ENCODE measurements at places on chromosomes 5 and 9.

GRCh38 chr9:77194423-77194822 lies 17.1 kb downstream of the VPS13A start:
- no peak for DNase-seq

DNA sequence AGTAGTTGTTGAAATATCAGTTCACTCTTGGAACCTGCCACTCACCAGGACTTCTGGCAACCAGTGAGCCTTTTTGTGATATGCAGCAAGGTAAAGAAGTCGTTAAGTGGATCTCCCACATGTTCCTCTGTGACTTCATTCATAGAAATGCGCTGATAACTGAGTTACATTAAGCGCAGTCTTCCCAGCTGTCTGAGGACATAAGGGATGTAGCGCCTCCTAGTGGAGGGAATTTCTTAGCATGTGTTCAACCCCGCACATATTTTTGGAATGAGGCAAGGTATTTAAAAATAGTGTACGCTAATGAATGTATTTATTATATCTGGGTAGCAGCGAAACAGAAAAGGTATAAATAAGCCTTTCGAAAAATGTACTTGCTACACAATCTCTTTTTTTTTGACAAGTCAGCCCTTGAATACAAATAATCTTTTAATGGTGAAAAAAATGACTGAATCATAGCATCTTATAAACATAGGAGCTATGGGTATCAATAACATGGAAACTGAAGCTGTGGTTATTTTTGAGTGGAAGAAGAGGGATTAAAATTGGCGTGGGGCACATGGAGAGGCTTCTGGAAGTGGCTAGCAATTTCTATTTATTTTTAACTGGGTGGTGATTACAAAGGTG lies 38.0 kb downstream of the PALM2AKAP2 start:
- peak; percentile 94 for DNase-seq

- no peak for DNase-seq
Measured at GRCh38 chr9:82805027-82805426, 257.9 kb downstream of the RASEF start.

DNA sequence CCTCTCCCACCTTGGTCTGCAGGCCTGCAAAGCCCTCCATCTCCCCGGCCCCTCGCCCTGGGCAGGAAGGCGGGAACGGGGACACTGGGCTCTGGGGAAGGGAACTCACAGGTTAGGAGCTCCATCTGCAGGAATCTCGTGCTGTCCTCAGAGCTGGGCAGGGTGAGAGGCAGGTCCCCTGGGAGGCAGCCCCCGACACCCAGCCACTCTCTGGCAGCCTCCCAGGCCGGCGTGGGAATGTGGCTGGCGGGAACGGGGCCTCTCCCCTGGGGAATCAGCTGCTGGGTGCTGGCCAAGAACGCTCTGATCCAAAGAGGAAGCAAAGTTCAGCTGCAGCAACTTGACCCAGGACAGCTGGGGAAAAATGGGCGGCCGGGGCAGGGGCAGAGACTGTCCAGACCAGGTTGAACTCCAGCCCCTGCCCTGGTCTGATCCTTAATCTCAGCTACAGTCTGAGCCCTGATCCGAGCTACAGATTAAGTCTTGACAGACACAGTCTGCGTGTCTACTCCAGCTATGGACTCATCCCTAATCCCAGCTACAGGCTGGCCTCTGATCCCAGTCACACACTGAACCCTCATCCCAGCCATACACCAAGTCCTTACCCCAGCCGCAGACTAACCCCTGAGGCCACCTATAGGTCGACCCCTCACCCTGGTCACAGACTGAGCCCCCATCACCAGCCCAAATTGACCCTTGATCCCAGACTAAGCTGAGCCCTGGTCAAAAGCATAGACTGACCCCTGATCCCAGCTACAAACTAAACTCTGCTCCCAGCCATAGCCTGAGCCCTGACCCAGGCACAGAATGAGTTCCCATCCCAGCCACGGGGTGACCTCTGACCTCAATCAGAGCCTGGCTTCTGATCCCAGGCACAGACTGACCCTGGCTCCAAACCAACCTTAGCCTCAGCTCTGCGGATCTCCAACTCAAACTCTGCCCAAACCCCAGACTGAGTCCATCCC lies 37.3 kb upstream of the EGFL7 start:
- peak; percentile 89 for DNase-seq

GRCh38 chr5:68196876-68197275 lies 18.7 kb upstream of the PIK3R1 start:
- no peak for DNase-seq

DNA sequence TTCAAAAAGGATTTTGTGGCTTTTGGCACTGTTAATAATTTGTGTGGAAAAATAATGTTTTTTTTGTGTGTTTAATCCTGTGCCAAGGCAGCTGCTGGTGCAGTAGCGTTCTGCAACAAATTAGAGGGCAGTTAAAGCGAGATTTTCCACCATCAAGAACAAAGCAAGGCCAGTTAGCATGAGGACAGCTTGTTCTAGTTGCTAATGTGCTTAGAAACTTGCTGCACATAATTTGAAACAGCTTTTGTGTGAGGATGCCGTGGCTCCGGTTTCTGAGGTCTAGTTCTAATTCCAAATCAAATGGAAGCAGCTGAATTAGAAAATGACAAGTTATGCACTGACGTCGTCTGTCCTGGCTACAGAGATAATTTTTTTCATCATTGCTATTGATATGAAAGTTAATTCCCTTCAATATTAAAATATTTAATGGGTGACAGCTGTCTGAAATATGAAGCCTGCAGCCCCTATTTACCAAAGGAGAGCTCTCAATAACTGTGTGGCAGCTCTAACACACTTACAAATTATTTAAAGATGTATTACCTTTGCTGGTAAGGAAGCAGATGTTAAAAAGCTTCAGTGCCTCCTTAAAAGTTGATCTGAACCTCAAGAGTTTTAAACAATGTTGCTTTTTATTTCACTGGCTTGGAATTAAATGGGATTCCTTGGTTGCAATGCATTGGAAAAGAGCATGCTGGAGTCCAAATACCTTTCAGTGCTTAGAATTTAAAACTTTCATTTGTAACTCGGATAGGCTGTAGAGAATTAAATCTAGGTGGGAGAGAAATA lies 128.6 kb downstream of the SPATA31D1 start:
- no peak for DNase-seq

DNA sequence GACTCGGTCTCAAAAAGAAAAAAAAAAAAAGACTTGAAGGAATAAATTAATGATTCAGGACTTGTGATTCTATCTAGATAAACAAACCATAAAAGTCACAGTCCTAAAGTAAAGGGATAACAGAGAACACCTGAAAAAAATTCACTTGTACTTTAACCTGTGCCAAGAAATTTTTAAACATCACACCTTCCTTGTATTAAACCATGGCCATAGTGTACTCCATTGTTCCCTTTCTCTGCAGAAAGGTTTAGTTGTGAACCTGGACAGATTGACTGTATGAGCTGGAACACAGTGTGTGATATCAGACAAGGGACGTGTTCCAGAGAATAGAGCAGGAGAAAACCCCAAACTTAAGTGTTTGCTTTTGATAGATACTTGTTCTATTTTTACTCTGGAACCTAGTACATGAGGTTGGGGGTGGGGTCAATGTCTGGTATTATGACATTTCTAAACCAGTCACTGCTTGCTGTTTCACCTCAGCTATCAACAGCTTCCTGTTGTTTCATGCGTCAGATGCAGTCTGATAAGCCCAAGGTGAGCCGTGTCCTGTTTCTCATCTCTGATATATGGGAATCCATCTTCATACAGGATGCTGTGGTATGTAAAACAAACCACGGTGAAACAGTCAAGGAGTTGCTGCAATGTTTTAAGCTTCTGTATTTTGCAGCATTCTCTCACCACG lies 62.5 kb upstream of the ITGA1 start:
- peak; percentile 24 for DNase-seq

DNA sequence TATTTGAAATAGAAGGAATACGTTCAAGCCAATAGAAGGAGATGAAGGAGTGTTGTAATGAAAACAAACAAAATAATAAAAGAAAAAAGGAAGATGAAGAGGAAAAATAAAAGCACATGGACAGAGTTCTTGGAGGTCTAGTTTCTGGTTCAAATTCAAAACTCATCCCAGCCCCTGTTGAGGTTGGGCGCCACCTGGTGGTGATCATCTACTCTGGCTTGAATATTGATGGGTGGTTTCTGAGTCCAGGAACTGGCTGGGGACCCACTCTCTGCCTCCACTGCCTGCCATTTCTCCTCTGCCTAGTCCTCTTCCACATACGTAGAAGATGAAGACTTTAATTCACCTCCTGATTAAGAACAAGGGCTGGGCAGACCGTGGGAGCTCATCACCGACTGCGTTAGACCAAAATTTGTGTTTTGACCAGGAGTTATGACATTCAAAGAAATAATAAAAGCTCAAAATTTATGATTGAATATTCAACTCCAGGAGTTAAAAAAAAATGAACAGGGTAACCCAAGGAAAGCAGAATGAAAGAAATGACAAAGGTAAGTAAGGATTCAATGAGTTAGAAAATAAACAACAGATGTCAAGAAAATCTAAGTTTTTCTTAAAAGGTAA lies 99.0 kb upstream of the SLC1A3 start:
- DNase-seq = peak; percentile 66

- DNase-seq = peak; percentile 52
Measured at GRCh38 chr9:16687678-16688369, 182.6 kb downstream of the BNC2 start.

- DNase-seq = no peak
Measured at GRCh38 chr5:150347003-150347402, 10.5 kb upstream of the TCOF1 start.

DNA sequence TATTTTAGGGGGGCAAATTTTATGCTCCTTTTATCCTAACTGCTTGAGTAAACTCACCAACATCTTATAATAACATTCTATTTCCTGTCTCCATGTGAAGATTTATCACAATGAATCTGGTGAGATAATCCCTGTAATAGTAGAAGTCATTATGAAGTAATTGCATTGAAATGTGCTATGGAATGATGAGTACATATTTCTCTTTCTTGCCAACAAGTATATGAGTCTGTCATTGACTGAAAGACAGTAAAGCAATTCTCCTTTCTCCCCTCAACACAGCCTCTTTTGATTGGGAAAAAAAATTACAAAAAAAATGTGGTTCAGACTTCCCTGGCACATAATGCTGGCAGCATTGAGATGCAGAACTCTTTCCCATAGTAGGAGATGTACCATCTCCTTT lies 459.2 kb upstream of the RGMB start:
- DNase-seq = peak; percentile 91

DNA sequence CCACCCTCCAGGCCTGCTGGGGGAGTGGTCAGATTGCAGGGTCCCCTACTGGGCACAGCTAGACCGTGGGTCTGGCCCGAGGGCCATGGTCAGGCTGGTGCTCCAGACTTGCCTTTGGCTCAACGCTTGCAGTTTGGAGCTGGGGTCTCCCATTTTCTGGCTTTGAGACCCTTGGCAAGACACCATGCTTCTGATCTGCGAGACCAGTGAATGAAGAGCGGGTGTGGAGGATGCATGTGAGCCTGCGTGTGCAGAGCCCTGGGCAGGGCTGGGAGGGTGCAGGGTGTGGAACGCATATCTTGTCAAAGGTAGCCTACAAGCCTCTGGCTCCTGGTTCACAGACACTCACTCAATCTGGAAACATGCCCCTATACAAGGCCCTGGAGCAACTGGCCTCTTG lies 6.1 kb upstream of the MRNIP start:
- no peak for DNase-seq

DNA sequence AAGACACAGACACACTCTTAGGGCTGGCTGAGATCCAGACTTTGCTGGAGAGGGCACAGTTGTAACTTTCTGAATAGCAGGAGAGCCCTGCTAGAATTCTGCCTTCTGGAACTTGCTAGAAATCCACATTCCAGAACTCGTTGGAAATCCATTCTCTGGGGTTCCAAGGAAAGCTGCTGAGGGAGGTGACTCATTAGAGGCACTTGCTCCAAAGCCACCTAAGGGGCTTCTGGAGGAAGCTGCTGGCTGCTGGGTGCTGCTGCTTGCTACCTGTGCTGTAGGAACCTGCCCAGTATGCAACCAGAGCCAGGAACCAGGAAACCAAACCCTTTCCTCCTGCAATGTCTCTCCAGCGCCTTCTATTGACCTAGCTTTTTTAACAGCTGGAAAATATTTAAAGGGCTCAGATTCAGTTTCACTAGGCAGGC lies 4.1 kb upstream of the TLE4 start:
- DNase-seq = no peak

- peak; percentile 92 for DNase-seq
Measured at GRCh38 chr5:40333459-40334241, 346.1 kb upstream of the PTGER4 start.

DNA sequence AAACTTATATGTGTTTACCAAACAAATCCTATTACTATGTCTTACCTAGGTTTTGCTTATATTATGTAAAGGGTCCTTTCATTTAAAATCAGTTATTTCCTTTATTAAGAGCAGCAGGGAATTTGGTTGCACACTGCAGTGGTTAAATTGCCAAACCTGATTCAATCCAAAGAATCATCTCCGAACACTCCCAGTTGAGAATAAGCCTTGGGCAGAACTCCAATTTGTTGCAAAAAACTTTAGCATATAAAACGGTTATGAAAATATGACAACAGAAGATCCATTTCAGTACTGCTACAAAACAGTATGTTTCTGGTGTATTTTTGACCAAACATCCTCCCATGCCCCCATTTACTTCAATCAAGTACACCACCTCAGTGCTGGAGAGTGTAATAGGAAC lies 587.0 kb upstream of the GRAMD2B start:
- DNase-seq = no peak

DNA sequence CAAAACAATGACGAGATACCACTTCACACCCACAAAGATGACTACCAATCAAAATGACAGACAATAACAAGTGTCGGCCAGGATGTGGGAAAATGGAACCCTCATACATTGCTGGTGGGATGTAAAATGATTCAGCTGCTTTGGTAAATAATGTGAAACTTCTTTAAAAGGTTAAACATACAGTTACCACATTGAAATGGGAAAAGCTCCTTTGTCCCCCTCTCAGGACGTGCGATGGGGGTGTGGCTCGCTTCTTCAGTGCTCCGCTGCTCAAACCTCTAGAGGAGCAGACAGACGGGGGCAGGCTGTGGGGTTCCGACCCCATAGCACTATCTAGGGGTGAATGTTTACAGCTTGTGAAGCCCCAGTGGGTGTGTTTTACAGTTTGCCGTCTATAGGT lies 8.0 kb upstream of the PLPP6 start:
- no peak for DNase-seq

DNA sequence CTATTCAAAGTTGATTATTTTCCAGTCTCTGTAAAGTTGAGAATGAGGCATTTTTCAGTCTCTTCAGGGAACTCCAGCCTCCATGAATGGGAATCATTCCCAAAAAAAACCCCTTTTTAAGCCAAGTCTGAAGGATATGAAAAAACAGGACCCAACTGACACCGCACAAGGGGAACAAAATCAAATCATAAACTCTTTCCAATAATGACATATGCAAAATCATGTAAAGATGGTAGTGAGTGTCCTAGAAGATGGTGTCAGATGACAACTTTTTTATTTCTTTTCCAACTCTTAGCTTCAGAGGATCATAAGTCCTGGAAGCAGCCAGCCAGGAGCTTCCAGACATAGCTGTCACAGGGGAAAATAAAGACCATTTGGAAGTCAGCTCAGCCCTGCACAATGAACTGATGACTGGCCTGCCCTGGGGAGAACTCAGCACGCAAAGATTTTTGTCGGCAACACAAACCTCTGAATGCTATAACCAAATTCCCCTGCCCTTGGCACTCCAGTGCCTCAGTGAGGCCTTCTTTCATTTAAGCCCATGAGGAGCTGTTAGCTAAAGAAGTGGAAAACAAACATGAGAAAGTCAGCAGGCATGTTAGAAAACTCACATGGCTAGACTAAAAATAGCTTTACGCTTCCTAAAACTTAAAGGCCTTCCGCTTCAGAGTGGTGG lies 85.4 kb downstream of the SLC1A3 start:
- no peak for DNase-seq
